ENCODE measurements at places on chromosomes 12 and 14. TPM values are rescaled to one million over a fixed set of nuclear protein-coding genes. Genes with fewer than 3 reads are reported as not detected.

Gene EML5
- total RNA-seq, result 2.4 TPM

Gene NUAK1
- total RNA-seq, result 17.5 TPM

Gene SLC22A17
- total RNA-seq, result 10.6 TPM

Gene SLC5A8
- total RNA-seq, result 1.3 TPM

GRCh38 chr12:117367006-117367638, 5.7 kb upstream of the NOS1 start:
- DNase-seq, result peak; percentile 55

DNA sequence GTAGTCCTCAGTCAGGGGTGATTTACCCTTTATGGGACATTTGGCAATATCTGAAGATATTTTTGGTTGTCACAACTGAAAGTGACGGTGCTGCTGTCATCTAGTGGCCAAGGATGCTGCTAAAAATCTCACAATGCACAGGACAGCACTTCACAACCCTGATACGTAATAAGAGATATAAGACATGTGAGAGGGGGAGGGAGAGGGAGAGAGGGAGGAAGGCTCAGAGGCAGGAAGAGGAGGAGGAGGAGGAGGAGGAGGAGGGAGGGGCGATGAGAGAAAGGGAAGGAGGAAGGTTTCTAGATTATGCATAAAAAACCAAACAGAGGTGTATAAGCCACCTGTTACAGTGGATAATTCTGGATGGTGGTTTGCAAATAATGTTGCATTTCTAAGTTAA, 14.3 kb downstream of the MYL2 start:
- DNase-seq, result no peak

GRCh38 chr14:105087308-105087962, 22.2 kb upstream of the GPR132 start:
- DNase-seq, result peak; percentile 56

DNA sequence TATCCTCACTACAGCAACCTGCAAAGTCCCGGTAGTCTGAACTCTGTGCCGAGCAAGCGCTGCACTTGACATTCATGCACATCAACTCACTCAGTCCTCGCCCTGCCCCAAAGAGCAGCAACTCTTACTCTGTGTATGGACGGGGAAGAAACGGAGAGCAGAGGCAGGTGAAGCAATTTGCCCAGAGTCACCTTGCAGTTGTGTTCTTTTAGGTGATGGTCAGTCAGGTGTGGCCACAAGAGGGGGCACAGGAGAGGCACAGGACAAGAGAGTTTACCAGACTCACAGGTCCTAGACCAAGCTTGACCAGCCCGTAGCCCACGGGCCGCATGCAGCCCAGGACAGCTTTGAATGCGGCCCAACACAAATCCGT, 39.1 kb downstream of the TSPAN11 start:
- no peak for DNase-seq

DNA sequence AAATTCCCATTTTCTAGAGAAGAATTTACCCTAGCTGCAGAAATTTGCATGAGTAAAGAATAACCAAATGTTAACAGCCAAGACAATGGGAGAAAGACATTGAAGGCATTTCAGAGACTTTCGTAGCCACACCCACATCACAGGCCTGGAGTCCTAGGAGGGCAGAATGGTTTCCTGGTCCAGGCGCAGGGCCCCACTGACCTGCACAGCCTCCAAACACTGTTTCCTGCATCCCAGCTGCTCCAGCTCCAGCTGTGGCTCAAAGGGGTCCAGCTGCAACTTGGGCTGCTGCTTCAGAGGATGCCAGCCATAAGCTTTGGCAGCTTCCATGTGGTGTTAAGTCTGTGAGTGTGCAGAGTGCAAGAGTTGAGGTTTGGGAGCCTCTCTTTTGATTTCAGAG, 6.5 kb upstream of the PRR4 start:
- DNase-seq, result no peak

GRCh38 chr12:2775431-2775830, 19.3 kb upstream of the FKBP4 start:
- DNase-seq, result no peak

DNA sequence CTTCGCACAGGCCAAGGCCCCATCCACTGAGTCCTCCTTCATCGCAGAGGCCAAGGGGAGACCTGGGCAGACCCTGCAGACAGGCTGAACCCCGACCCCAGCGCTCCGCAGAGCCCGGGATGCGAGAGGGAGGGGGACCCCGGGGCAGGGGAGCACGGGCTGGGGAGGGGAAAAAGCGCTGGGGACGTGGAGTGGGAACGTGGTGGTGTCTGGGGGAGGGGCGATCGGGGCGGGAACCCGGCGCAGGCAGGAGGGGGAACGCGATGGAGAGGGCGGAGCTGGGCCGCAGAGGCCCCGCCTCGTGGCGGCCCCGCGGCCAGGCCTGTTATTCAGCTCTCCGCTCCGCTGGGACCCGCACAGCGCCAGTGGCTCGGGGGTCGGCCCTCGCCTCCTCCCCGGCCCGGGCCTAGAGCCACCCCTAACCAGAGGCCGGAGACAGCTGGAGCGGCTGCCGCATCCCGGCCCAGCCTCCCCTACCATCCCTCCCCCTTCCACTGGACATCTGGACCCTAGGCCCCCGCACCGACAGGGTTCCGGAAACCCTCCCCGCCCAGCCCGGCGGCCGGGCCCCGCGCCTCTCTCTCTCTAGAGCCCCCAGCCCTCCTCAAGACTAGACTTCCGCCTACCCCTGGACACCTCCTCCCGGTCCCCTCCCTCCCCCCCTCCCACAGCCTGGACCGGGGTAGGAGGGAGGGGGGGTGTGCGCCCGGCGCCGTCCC, at the start of gene ARHGEF25:
Gene ARHGEF25, plus strand, starts transcription at position 328 of the 719 bp plus-strand sequence. CDS start 460 bp downstream, outside the sequence.
- no peak for DNase-seq

DNA sequence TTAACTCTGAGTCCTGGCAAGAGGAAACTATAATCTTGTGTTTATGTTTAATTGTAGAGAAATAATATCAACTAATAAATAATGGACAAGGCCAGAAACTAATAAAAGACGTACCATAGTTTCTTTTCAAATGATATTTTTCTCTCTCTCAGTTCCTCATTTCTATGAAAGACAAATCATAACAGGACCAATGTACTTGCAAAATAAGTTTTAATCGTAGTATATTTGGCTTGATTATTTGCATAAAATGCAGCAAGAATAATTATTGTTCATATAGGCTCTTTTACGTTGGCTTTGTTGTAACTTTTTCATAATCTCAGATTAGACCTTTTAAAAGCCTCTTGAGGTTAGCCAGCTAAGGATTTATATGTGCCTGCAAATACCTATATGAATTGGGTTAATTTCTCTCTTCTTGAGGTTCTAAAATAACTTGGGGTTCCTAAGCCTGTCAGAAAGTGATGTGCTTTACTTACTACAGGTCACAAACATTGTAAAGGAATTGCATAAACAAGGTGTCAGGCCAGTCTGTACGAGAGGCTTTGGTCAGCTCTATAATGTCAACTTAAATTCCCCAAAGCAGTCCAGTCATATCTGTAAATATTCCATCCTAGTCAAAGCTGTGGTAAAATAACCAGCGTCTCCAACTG, 152.8 kb upstream of the PTPRQ start:
- DNase-seq, result no peak

Measured in lower lobe of right lung (tissue), 2 donors.